Stimulated activated CD4-positive, alpha-beta T cell treated with anti-CD3 and anti-CD28 coated beads, Interleukin-15, amount 100 ng/mL, for 1 hour (primary cell): ENCODE measurements at places on chromosomes 16 and 17.

- no peak for DNase-seq
Measured at GRCh38 chr16:26664086-26664485, 402.6 kb upstream of the C16orf82 start.

DNA sequence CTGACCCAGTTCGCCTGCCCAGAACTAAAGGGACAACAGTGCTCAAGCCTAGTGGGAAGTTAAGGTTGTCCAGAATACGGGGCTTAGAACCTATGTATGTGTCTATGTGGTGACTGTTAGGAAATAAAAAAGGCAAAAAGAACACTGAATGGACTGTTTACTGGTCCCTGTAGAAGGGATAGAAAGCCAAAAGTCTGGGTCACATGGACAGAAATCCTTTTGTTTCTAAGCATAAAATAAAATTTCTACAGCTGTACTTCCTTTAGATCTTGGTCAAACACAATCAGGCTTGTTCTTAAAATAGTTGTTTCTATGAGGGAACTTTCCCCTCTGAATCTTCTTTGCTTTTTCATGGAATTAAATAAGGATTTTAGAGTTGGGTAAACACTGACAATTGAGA, 212.8 kb downstream of the LGALS9B start:
- DNase-seq = no peak

GRCh38 chr16:81688182-81688581, 90.9 kb upstream of the PLCG2 start:
- DNase-seq = no peak

GRCh38 chr17:40014375-40014980, 762 bp upstream of the CSF3 start:
- DNase-seq = no peak

DNA sequence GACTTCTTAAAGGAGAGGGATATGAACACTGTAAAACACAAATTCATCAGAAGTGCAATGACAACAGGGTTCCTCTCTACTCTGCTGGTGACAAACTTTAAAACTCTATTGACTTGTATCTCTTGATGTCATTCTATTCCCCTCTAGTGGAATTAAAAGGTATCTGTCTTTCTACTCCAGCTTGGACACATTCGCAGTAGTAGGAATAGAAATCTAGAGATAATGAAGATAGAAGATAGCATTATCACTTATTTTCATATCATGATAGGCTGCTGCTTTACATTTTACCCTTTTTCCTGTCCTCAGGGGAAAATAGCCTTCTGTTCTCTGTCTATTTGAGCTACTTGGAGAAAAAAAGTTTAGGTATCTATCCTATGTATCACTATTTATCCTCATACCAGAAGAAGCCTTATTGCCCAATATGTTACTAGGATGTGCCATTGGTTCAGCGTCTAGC, 209.6 kb upstream of the CACNG5 start:
- DNase-seq = no peak

DNA sequence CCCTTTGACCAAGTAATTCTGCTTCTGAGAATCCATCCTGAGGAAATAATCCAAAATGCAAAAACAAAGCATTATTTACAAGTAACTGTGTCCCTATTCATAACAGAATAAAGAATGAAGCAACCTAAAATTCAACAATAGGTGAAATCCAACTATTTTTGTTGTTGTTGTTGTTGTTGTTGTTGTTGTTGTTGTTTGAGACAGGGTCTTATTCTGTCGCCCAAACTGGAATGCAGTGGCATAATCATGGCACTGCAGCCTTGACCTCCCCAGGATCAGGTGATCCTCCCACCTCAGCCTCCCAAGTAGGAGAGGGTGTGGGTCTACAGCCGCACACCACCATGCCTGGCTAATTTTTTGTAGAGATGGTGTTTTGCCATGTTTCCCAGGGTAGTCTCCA, 75.9 kb upstream of the MTMR4 start:
- DNase-seq = no peak
